Suppressor macrophage treated with lipopolysaccharide for 1 hour (primary cell): ENCODE measurements at places on chromosomes 5 and 9.

DNA sequence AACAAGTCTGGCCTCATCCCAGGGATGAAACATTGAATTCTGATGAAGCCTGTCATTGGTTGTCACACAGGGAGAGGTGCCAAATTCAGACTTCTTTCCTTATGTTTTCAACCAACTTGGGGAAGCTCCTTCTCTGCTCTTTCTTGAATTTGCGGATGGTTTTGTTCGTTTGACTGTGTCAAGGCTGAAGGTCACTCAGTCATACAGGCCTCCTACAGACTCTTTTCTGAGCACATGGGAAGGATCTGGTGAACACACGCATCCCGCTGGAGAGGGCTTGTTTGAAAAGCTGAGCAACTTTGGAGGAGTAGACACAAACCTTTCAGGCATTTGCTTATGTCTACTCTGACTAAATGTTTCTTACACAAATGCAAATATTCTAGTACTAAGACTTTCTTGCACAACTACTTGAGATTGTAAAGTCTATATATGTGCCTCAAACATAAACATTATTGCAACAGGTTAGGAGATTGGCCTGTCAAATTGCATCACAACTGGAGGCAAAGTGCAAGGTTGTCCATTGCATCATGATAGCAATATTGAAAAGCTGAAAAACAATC is 151.5 kb upstream of the NR3C1 start:
- no peak for DNase-seq

DNA sequence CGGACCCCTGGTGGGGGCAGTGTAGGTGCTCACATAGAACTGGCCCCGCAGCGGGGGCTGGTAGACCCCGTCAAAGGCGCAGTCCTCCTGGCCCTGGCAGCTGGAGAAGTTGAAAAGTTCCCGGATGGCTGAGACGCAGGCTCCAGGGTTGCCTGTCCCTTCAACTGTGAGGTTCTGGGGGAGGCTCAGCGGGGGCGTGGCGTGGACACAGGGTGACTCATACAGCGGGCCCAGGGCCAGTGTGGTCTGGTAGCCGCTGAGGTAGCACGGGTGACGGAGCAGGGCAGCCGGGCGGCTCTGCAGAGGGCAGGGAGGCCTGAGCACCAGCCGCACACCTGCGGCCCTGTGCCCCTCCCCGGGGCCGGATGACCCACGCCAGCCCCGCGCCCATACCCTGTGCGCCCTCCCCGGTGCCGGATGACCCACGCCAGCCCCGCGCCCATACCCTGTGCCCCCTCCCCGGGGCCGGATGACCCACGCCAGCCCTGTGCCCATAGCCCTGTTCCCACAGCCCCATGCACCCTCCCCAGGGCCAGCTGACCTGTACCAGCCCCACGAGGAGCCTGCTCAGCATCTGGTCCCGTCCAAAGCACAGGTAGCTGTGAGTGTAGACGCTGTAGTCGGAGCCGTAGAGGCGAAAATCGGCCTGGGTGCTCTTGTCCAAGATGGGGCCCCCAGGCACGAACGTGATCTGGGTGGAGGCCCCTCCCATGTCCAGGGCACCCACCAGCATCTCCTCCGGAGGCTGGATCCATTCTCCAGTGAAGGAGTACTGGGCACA is 5.0 kb downstream of the ENTPD8 start:
- DNase-seq, result peak; percentile 80

DNA sequence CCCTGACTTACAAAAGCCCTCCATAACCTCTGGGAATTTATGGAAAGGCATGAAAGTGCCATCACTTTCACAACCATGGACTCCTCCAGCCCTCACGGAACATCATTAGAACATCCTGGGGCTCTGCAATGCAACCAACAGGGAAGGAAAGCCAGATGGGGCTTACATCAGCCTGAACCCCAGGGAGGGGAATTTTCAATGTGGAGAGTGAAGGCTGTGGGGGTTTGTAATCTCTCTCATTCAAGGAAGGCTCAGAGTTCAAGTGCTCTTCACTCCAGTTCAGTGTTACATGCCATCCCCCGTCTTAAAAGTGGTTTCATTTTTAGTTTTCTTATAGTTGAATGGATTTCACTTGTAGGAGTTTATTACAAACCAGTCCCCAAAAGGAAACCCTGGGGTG is 5.7 kb downstream of the SPRY4 start:
- peak; percentile 33 for DNase-seq

GRCh38 chr5:79800979-79801827 is 111.6 kb downstream of the CMYA5 start:
- DNase-seq, result peak; percentile 41

DNA sequence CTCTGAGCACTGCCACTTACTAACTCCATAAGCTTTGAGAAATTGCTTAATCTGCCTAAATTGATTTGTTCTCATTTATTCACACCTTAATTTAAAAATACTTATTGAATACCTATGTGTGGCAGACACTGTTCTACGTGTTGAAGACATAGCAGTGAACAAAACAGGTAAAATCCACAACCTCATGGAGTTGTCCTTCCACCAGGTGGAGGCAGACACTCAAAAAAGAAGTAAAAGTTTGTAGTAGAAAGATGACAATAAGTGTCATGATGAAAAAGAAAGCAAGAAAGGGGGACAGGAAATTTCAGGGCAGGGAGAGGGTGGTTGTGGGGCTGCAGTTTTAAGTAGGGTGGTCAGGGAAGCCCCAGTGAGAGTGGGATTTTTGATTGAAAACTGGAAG is 94.9 kb downstream of the SREK1 start:
- DNase-seq, result peak; percentile 24

DNA sequence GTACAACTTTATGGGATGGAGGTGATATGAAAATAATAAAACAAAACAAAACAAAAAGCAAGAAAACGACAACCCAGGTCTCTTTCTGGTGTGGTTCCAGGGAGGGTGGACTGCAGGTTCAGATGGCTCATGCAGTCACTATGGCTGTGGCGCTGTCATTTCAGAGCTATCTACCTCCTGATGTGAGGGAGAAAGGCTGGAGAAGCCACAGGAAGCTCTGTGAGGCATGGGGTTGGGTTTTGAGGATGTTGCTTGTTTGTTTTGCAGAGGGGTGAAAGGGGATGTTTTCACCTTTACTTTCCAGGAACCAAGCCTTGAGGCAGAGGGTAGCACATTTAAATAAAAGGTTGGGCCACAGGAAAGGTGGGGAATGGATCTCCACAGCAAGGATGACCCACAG is 18.7 kb downstream of the NIPAL4 start:
- no peak for DNase-seq

DNA sequence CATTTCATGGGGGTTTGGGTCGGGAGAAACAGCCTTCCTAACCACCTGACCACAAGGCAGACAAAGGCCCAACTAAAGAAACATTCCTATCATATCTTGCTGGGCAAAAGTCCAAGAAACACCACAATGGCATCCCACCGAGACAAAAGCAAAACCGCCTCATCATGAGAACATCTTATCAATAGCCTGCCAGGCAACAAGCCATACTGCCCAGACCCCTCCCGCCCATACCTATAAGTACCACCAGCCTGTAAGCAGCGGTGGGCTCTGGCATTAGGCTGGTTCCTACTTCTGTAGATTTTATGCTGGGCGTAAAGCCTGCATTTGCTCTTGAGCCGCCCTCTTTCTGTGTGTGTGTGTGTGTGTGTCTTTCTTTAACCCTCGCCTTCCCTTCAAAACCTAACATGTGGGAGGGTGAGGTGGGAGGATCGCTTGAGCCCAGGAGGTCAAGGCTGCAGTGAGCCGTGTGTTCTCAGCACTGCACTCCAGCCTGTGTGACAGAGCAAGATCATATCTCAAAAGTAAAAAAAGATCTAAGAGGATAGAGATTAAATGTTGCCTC is 56.9 kb downstream of the PDE6A start:
- no peak for DNase-seq

DNA sequence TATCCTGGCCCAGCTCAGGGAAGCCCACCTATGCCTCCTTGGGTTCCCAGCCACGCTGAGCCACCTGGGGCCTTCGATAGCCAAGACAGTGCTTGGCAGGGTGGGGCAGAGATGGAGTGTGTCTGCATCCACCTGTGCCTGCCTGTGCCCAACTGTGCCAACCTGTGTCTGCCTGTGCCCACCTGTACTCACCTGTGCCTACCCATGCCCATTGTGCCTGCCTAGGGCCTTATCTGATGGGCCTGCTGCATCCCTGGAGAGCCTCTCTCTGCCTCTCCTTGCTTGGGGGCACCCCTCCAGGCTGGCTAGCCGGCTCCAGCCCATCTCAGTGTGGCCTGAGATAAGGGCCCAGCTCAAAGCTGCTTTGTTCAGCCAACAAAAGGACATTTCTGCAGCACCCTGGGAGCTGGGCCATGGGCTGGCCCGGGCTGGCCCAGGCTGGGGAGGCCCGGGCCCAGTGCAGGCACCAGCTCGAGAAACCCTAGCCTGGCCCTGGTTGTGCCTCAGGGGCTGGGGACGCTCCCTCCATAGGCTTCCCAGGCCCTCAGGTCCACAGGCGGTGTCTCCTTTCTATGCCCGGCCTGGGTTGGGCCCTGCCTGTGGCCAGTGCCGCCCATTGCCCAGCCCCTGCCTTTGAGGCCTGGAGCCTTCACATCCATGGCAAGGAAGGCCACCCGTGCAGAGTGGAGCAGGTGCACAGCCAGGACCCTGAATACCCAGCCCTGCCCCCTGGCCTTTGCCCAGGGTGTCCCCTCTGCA is 37.3 kb upstream of the NOTCH1 start:
- DNase-seq, result no peak

GRCh38 chr9:135827866-135828580 is 79.3 kb downstream of the CAMSAP1 start:
- no peak for DNase-seq

GRCh38 chr9:109755040-109755439 is 25.0 kb upstream of the PALM2AKAP2 start:
- DNase-seq, result no peak

DNA sequence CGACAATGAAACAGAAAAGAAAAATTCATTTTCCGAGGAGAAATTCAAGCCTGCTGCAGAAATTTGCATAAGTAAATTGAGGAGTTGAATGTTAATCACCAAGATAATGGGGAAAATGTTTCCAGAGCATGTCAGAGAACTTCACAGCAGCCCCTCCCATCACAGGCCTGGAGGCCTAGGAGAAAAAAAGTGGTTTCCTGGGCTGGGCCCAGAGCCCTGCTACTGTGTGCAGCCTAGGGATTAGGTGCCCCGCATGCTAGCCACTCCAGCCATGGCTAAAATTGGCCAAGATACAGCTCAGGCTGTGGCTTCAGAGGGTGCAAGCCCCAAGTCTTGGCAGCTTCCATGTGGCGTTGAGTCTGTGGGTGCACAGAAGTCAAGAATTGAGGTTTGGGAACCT is 82.7 kb upstream of the EFNA5 start:
- no peak for DNase-seq

DNA sequence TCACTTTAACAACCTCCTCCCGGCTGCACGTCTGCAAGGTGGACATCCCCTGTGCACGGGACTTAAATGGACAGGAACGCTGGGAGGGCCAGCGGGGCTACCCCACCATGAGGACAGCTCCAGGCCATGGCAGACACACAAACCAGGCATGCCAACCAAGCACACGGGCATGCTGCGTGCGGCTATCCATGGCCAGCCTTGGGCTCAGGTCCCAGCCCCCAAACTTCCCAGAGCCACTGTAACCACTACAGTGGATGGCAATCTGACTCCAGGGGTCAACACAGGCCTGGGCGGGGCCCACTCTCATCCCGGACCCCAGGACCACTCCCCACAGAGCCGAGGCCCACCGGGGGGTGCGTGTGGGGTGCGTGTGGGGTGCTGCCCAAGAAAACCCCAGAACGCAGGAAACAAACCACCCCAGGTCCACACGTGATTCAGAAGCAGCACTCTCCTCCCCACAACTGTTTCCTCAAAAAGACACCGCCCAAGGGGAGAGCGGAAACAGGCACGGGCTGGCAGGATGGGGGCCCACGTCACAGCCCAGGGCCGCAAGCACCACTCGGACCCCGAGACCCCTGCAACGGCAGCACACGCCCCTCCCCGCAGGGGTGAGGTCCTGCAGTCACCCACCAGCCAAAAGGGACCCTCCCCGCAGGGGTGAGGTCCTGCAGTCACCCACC is 7.4 kb downstream of the SLC12A7 start:
- DNase-seq, result peak; percentile 45

- DNase-seq, result no peak
These were observed 133.5 kb downstream of the GADD45G start for GRCh38 chr9:89738137-89738932.
